Activated naive CD4-positive, alpha-beta T cell treated with anti-CD3 and anti-CD28 coated beads for 36 hours (primary cell): ENCODE measurements at places on chromosomes 13 and 19. TPM values are rescaled to one million over a fixed set of nuclear protein-coding genes. Genes with fewer than 3 reads are reported as not detected.

The KIR3DL1 gene
- total RNA-seq: not detected

The LRG1 gene
- 1.3 TPM for total RNA-seq

The NLRP11 gene
- total RNA-seq: 0.10 TPM

The ZNF222 gene
- 1.1 TPM for total RNA-seq

DNA sequence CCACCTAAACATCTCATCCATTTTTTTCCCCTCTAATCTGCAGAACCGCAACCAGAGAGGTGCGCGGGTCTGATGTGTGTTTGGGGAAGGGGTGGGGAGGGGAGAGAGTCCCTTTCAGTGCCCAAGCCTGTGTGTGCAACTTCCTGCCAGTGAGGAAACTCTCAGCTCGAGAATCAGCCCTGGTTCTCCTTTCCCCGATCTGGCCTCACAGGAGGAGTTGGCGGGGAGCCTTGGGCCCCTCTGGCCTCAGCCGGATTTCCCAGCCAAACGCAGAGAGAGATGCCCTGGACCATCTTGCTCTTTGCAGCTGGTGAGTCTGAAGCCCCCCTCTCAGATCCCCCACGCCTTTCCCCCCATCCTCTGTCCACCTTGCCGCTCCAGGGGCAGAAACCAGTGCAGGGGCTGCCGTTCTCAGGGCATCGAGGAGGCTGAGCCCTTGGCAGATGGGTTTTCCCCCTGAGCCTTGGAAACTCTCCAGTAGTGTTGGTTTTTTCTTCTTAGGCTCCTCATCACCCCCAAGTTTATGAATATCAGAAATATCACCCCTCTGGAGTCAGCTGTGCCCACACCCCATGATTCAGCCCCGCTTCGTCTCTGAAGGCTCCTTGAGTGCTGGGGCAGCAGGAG is at the start of gene C19orf38:
TSS of gene C19orf38 (plus strand) at position 186 of the 627 bp plus-strand sequence. CDS start at position 280, 94 bp downstream.
- DNase-seq: peak; percentile 61

GRCh38 chr13:98299966-98300350 is 122.9 kb upstream of the RNF113B start:
- DNase-seq: no peak

DNA sequence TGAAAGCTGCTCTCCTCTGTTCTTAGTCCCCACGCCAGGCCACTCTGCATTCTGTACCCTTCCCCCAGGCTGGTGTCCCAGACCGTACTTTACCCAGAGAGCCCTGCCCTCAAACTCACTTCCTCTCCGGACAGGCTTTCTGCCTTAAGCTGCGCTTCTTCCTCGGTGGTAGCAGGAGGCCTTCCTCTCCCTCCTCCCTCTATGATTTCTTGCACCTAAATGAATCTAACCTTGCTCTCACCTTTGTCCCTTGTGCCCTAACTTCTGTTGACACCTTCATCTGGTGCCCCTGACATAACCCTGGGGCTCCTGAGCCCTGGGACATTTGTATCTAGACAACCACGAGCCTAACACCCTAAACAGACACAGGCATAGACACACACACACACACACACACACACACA is 29.6 kb upstream of the CEACAM21 start:
- DNase-seq: peak; percentile 70
